ENCODE measurements at places on chromosomes 13 and 19. TPM values are rescaled to one million over a fixed set of nuclear protein-coding genes. Genes with fewer than 3 reads are reported as not detected.

DNA sequence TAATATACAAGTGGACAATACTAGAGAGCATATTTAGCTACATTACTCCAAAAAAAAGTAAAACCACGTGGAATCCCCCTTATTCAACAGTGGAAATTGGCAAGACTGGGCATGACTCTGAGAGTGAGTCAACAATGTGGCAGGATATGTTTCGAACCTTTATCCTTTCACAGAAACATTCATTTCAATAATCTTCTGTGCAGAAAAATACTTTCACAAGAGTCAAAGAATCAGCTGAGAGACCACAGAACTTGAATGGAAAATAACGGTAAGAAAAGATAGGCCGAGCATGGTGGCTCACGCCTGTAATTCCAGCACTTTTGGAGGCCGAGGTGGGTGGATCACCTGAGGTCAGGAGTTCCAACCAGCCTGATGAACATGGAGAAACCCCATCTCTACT lies 25.1 kb upstream of the CD70 start:
- no peak for DNase-seq

- no peak for DNase-seq
Measured at GRCh38 chr13:92836171-92836570, 390.4 kb upstream of the GPC6 start.

DNA sequence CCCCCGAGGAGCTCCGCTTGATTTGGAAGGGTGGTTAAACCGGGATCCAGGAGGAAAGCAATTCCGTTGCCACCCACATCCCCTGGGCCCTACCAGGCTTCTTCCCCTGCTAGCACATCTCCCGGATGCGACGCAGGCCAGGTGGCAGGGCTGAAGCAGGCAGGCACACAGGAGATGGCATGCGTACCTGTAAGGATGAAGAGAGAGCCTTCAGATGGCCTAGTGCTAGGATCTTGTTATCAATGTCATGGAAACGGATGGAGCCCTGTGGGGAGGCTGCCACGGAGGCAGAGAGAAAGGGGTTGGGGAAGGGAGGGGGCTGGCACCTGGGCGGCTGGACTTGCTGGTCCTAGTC lies 8.5 kb upstream of the SOX1 start:
- DNase-seq: no peak

DNA sequence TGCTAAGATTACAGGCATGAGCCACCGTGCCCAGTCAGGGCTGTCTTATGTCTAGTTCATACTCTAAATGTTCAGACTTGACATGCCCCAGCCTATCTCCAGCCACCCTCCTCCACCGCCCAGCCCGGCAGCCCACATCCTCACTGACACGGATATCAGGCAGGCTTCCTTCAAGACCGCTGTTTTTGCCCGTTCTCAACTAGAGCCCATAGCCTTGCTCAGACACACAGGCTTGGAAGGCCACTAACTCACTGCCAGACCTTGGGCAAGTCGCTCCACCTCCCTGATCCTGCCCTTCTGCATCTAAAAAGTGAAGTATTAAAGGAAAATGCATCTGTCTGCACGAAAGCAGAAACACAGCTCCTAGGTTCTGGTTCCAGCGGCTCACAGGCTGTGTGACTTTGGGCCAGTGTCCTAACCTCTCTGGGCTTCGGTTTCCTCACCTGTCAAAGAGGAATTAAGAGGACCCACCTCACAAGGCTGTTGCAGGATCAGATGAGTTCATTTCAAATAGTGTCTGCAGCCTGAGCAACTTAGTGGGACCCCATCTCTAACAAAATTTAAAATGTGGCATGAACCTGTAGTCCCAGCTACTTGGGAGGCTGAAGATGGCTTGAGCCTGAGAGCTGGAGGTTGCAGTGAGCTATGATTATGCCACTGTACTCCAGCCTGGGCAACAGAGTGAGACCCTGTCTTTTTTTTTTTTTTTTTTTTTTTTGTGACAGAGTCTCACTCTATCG lies 14.5 kb upstream of the CERS4 start:
- DNase-seq: no peak

DNA sequence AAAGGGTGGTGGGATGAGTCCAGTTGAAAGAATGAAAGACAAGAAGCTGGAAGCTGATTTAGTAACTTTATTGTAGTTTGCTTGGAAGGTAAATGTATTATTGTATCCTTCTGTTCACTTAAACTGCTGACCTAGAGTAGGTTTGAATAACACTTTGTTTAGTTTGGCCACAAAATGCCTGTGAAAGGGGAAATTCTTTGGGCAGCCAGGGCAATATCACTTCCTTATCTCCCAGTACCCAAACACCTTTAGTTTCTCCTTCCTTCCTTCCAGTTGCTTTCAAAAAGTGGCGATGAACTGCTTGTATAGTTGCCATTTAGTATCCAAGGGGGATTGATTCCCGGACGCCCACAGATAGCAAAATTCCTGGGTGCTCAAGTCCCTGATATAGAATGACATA lies 120.1 kb downstream of the PAN3 start:
- no peak for DNase-seq

DNA sequence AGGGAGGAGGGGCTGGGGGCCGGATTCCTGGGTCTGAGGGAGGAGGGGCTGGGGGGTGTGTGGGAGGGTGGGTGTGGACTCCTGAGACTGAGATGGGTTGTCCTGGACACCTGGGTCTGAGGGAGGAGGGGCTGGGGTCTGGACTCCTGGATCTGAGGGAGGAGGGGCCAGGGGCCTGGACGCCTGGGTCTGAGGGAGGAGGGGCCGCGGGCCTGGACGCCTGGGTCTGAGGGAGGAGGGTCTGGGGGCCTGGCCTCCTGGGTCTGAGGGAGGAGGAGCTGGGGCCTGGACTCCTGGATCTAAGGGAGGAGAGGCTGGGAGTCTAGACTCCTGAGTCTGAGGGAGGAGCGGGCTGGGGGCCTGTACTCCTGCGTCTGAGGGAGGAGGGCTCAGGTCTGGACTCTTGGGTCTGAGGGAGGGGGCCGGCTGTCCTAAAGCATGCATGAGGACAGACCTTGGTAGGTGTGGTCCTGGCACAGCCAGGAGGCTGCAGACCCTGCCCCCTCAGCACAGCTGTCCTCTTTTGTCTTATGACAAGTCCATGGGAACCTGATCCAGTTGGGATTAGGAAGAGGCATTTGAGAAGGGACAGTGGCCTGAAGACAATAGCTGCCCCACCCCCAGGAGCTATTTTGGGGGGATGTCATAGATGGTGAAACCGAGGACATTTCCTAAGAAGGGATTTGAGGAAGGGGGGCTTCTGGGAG lies 1.3 kb downstream of the TNNT1 start:
- DNase-seq: no peak

- no peak for DNase-seq
Measured at GRCh38 chr19:17564781-17565180, 9.3 kb downstream of the COLGALT1 start.

GRCh38 chr13:112702986-112703379 lies 13.1 kb downstream of the ATP11A start:
- no peak for DNase-seq

- no peak for DNase-seq
Measured at GRCh38 chr13:89568276-89568675, 1779.2 kb upstream of the MIR17HG start.

- DNase-seq: no peak
Measured at GRCh38 chr19:6423499-6424194, 964 bp downstream of the KHSRP start.

GRCh38 chr19:16115301-16116039 lies 3.8 kb downstream of the RAB8A start:
- DNase-seq: no peak

- DNase-seq: peak; percentile 37
Measured at GRCh38 chr19:9362905-9363304, at the start of gene ZNF177. TSS of gene ZNF177 (plus strand) at chr19:9363013. CDS start at chr19:9378312, 15,299 bp downstream.

DNA sequence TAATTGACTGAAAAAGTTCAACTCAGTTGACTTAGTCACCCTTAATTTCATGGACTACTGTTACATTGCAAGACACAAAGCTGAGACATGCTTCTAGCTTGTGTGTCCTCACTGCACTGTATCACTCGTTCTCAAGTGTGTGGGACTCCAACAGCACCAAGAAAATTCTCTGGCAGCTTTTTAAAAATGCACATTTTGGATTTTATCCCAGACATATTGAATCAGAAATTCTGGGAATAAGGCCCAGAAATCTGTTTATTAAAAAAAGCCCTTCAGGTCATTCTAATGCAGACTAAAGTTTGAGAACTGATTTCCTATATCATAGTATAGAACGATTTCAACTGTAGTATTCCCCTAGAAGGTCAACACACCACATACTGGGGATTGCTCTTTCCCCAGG lies 1485.3 kb downstream of the PCDH9 start:
- no peak for DNase-seq

DNA sequence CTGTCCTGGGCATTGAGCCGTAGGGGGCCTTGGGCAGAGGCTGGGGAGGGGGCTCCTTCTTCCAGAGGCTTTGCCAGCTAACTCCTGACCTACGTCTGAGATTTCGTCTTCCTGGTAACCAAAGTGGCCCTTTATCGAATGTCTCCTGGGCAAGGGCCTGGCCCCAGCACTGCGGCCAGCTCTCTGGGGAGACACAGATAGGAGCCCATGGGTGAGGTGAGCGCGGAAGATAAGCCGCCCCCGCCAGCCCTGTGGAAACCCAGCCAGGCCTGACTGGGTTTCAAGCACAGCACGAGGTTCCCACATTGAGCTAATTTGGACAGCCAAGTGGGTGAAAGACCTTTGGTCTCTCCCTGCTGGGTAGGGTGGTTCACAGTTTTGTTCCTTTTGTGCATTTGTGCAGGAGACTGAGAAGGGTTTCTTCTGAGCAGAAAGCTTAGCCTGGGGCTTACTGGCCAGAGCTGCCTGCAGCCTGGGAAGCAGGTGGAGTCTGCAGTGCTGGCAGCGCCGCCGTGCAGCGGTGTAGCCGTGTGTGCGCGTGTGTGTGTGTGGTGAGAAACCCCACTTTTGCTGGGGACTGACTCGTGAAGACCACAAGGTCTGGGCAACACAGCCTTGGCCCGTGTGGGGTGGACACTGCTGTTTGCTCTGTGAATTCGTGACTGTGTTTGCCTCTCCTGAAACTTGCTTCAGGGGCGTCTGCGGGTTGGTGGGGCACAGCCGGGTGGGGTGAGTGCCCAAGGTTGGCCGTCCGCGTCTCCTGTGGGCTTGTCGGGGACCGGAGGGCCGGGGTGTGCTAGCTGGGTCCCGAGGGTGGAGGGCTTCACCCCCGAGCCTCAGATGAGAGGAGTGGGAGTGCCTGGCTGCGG lies 2.5 kb downstream of the BSG start:
- DNase-seq: no peak

- no peak for DNase-seq
Measured at GRCh38 chr13:25130944-25131343, 35.0 kb downstream of the PABPC3 start.

GRCh38 chr19:39481229-39481545 lies 549 bp downstream of the TIMM50 start:
- no peak for DNase-seq

- DNase-seq: no peak
Measured at GRCh38 chr13:24308068-24308445, 1.3 kb upstream of the C1QTNF9 start.

DNA sequence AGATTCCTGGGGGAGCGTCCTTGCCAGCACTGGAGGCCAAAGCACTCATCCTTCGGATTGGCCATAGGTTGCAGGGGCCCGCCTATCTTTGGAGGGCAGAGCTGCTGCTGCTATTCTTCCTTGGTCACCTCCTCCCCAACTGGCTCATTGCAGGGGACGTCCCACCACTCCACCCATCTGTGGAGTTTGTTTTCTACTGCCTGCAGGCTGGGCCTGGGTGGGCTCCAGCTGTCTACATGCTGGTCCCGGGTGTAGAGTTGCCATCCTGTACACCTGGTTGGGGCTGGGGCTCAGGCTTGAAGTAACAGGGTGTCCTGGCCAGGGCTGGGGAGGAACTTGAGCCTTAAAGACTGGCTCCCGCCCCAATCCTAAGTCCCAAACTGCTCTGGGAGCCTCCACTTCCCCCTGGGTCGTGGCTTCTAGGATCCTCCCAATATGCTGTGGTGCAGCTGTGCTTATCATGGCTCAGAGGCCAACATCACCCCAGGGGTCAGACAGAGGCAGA lies 2.1 kb downstream of the RNF225 start:
- no peak for DNase-seq

- DNase-seq: no peak
Measured at GRCh38 chr19:23311551-23311950, 61.4 kb upstream of the ZNF724 start.

GRCh38 chr13:75181906-75182305 lies 300.1 kb downstream of the TBC1D4 start:
- peak; percentile 28 for DNase-seq

GRCh38 chr13:83220241-83220640 lies 662.0 kb downstream of the SLITRK1 start:
- DNase-seq: no peak

GRCh38 chr13:94731028-94731427 lies 18.7 kb upstream of the SOX21 start:
- DNase-seq: no peak

GRCh38 chr19:4523306-4524110 lies 5.2 kb upstream of the PLIN4 start:
- DNase-seq: no peak

DNA sequence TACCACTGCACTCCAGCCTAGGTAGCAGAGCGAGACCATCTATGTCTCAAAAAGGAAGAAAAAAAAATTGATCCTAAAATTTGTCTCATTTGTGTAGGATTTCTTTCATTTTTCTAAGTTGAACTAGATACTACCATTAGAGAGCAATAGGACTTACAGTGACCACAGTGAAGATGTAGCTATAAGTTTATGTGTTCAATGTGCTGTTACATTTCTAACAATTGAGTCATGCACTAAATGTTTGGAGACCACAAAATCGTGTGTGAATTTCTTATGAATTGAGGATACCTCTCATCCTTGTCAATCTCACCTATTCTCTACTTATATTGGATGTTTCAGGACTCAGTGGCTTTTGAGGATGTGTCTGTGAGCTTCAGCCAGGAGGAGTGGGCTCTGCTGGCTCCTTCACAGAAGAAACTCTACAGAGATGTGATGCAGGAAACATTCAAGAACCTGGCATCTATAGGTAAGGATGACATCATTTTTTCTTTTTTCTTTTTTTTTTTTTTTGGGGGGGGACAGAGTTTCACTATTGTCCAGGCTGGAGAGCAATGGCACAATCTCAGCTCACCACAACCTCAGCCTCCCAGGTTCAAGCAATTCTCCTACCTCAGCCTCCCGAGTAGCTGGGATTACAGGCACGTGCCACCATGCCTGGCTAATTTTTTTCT lies 12.8 kb downstream of the ZNF791 start:
- DNase-seq: no peak

- DNase-seq: no peak
Measured at GRCh38 chr19:47445527-47445926, 26.2 kb downstream of the SLC8A2 start.

CEBPA gene
- polyA plus RNA-seq: 4.3 TPM

TLE2 gene
- 30.0 TPM for polyA plus RNA-seq

C1QTNF9 gene
- 0.38 TPM for polyA plus RNA-seq

KL gene
- polyA plus RNA-seq: 58.3 TPM

C19orf44 gene
- 16.8 TPM for polyA plus RNA-seq

ZNF177 gene
- polyA plus RNA-seq: 14.3 TPM

YJEFN3 gene
- polyA plus RNA-seq: 11.6 TPM

MAMSTR gene
- 6.0 TPM for polyA plus RNA-seq
